Activated naive CD4-positive, alpha-beta T cell treated with anti-CD3 and anti-CD28 coated beads, Interleukin-2, amount 10 ng/mL, durations not matched to agents 7 days and 5 days (primary cell): ENCODE measurements at places on chromosomes 2 and 18.

DNA sequence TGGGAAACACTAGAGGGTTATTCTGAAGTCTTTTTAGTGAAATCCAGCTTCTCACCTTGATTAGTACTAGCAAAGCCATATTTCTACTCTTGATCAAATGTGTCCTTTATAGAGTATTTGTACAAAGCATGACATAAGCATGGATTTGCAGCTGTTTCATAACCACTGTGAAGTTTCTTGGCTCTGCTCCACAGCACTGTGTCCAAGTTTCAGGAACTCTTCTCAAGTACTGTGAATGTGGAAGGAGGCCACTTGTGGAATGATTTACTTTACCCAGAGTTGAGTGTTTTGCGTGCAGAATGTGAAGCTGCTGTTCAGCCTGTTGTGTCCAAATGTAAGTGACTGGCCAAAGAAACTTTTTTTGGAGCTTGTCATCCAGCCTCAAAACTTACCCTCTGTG, 16.2 kb upstream of the MAPRE2 start:
- no peak for DNase-seq

DNA sequence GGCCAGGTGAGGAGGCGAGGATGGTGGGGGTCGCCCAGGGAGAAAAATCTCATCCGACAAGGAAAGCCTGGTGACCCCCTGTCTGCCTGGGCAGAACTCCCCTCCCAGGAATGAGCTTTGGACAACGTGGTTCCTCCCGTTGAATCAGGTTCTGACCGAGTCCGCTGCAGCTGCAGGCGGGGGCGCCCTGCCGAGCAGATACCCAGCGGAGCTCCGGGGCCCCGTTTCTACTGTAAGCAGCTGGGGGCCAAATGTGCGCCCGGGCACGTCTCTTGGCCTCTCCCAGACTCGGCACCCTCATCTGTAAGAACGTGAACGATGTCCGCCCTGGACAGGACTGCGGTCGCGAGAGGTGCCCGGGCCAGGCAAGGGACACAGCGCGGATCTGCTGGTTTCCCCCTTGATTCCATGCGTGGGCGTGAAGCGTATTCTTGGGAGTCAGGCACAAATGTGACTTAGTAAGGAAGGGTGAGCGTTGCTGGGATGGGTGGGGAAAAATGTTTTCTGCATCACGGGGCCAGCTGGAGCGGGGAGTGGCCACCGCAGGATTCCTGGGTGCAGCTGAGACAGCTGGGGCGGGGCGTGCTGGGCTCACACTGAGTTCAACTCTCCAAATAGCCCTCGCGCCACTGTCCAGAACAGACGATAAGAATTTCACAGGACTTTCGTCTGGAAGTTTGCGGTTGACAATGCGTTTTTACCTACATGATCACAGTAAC, 20.2 kb upstream of the TUBB6 start:
- no peak for DNase-seq

DNA sequence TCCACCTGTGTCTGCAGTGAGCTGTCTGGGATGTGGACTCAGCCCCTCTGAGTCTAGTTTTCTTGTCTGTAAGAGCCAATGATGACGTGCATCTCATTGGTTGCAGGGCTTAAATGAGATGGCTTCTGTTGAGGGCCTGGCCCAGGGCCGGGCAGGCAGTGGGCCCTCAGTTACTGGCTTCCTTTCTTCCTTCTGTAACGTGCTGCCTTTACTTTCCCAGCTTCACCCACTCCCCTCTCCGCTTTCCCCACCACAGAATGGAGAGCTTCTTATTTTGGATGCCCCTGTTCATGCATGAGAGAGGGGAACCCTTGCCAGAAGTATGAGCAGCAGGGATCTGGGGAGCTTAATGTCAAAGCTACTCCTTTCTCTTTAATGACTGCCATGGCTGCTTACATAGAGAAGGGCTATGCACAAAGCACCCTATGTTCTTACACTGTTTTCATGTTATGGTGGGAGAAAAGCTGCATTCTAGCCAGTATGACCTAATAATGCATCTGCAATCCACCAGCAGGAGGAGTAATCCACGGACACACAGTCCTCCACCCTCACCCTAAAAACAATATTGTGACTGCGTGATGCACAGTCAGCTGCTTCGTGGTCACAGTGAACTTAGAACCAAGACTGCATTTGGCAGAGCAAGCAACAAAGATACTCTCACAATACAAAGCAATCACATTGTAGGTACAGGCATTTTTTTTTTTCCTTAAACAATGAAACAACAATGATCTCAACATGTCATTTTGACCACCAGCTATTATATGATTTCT, 37.2 kb downstream of the CREG2 start:
- DNase-seq, result peak; percentile 52

GRCh38 chr2:97966545-97967215, 29.1 kb downstream of the TMEM131 start:
- DNase-seq, result no peak

DNA sequence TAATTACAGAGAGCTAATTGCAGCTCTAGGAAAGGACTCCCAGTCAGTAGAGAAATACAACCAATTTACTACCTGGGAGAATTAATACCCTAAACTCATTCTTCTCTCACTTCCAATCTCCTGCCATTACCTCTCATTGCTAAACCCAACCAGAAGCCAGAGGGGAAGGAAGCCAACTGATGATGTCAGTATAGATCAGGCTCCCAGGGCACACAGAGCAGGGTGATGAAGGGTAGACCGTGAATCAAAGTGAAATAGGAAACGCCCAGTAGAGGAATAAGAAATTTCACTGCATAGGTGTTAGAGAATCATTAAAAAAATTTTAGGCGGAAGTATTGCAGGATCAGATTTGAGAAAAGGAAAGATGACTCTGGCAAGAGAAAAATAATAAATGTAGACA, 456.8 kb upstream of the NXPH2 start:
- no peak for DNase-seq

- DNase-seq, result no peak
These were observed 137.6 kb upstream of the FN1 start for GRCh38 chr2:215573496-215573895.
